ENCODE measurements at places on chromosomes 2 and 18.

DNA sequence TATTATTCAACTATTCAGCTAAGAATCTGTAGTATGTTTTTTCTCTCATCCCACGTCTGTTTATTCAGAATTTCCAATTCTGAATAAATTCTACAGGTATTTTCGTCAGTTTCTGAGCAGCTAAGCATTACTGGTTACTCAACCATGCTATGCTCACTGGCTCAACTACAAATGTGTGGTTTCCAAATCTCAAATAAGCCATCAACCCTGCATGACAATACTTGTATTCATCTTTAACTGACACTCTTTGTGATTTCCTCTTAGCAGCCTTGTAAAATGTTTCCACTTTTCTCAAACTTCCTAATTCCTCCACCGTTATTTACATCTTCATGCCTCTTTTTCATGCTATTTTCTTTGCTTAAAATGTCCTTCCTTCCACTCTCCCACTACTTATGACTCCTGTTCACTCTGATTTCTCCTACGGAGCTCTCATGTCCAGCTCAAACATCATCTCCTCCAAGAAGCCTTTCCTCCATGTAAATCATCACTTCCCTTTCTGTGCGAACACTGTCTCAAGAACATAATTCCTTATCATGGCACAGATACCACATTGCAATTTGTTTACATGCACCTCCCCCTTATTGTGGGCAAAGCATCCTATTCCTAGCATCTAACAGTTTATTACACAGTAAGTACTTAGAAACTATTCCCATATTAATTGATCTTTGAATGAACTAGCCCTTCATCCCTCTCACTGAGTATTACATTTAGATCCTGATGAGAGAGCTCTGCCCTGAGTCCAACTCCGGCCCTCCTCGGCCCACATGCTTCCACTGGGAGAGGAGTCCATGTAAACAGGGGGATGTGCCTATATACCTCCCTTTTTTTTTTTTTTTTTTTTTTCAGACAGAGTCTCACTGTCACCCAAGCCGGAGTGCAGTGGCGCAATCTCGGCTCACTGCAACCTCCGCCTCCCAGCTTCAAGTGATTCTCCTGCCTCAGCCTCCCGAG lies 10.5 kb downstream of the CCDC88A start:
- no peak for DNase-seq

- DNase-seq: no peak
Observed at GRCh38 chr18:27887287-27887686, 289.6 kb downstream of the CDH2 start.

DNA sequence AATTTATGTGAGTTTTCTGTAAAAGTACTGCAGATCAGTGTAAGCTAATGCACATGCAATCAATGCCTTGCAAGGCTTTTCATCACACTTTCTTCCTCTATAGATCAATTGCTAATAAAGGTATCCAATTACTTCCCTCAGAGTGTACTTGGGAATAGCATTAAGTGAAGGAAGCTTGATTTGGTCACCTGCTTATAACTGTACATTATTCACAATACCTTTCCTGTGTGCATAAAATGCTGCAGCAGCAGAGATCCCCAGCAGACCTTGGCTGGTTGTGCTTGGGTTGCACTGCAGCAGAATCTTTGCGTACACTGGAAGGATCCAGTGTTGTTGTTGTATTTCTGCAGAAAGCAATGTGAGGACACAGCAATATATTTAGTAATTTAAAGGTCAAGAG lies 18.5 kb upstream of the SCN9A start:
- no peak for DNase-seq

DNA sequence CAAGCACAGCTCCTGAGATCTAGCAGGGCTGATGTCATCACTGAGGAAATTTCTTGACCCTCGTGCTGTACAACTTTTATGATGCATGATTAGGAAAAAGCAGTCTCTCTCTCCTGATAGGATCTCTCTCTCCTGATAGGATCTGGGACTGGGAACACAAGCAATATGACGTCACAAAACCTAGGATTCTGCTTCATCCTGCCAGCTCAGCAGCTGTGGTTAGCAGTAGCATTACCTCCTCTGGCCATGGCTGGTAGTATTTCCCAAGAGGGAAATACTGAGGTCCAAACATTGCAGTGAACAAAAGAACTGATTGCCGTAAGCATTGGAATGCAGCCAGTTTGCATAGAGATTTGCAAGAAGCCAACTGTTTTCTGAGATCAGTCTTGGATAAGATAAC lies 521.2 kb upstream of the POU3F3 start:
- DNase-seq: no peak

DNA sequence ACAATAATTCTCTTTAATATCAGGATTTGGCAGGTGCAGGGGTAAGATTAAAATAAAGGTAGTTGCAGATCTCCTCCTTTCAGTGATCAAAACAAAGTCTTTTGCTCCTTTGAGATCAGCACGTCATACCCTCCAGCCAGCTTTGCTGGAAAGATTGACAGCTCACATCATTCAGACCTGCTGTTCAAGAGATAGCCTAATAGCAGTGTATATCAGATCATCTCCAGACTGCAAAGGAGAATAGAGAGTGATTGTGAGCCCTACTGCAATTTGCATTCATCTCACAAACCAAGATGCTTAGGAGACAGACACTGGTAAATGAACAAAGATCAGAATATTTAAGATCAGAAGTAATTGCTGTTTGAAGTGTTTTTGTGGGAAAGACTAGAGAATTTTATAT lies 135.8 kb upstream of the DSEL start:
- DNase-seq: no peak

- no peak for DNase-seq
Observed at GRCh38 chr2:149224543-149224942, 105.8 kb upstream of the LYPD6 start.

GRCh38 chr2:55616551-55617174 lies 759 bp downstream of the PPP4R3B start:
- DNase-seq: peak; percentile 33

GRCh38 chr2:112644155-112644932 lies 1.4 kb upstream of the SLC20A1 start:
- no peak for DNase-seq

DNA sequence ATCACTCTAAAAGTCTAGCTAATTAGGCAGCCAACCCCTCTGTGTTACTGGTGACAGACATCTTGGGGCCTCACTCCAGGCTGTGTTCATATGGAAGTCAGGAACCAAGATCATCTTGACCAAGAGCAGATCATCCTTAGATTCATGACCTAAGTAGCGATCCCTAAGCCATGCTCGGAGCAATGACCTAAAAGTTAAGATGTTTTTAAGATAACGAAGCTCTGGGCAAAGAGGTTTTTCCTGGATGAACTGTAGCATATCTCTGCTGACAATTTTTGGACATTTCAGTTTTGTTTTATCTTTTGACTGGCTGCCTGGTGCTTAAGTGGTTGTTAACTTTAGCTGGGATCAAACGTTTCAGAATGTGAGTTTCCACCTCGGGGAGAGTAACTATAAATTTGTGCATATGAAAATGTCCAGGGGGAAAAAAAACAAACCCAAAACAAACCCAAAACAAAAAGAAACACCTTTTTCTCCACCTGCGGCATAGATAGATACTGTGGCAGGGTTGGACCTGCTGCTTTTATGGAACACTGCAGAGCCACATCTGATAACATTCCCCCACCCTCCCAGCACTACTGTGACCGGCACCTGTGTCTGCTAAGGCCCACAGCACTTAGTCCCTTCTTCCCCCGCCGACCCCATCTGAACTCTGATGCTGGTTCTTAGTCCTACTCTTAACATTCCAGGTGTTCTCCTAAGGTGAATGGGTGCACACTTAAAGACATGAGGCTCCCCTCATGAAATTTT lies 45.5 kb downstream of the EPAS1 start:
- DNase-seq: no peak

- DNase-seq: no peak
Observed at GRCh38 chr2:173599821-173600359, 245.2 kb downstream of the CDCA7 start.

GRCh38 chr18:63265326-63265725 lies 54.2 kb downstream of the BCL2 start:
- DNase-seq: no peak

- DNase-seq: no peak
Observed at GRCh38 chr18:8758466-8758865, 53.1 kb downstream of the MTCL1 start.

DNA sequence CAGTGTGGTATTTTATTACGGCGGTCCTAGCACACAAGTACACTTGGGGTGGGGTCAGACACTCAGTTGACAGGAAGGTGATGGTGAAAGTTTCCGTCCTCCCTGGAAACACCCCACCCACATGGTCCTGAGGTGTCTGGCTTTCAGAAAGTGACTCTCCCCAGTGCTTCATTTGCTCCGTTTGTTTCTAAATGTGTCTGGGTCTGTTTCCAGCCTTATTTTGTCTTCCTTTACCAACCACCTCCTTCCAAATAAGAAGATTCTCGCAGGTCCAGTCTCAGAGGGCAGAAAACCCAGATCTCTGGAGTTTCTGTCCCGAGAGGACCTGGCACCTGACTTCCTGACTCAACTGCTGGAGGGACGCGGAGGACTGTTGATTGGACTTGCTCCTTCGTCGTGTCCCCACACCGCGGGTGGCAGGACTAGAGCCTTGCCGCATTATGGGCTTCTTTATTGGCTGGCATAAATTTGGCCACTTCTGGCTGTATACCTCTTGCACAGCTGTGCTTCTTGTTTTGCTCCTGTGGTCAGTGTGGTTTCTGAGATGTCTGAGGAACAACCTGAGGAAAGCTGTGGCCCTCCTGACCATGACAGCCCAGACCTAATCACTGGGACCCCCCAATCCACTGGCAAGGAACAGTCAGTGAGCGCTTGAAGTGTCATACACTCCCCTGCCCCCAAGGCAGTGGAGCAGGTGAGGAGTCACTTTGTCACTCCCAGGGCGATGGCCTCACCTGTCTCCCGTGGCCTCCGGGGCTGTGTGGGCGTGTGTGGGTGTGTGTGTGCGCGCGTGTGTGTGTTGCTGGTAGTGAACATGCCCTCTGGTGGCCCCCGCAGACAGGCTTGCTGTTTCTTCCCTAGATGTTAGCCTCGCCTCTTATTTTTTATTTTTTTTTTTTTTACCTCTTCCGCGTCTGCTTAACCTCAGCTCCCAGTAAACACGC lies 45.6 kb downstream of the MEX3C start:
- DNase-seq: peak; percentile 79

DNA sequence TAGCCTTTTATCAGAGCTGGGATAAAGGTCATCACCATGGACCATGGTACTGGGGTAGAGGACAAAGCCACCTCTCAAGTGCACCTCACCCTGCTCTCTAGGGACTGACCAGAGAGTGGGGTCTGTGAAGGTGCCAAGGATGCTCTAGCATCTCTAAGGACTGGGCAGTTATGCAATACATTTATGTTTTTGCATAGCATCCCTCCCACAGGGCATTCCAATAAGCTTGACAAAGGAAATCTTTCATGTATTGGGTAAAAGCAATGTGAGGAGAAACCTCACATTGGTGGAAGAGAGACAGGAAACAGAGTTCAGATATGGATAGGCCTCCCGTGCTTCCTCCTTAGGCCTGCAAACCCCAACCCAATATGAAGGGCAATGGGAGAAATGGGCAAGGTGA lies 31.6 kb downstream of the STK39 start:
- no peak for DNase-seq

- no peak for DNase-seq
Observed at GRCh38 chr18:26965206-26965605, 99.7 kb upstream of the AQP4 start.

- DNase-seq: no peak
Observed at GRCh38 chr2:118830118-118830517, 17.3 kb downstream of the EN1 start.

DNA sequence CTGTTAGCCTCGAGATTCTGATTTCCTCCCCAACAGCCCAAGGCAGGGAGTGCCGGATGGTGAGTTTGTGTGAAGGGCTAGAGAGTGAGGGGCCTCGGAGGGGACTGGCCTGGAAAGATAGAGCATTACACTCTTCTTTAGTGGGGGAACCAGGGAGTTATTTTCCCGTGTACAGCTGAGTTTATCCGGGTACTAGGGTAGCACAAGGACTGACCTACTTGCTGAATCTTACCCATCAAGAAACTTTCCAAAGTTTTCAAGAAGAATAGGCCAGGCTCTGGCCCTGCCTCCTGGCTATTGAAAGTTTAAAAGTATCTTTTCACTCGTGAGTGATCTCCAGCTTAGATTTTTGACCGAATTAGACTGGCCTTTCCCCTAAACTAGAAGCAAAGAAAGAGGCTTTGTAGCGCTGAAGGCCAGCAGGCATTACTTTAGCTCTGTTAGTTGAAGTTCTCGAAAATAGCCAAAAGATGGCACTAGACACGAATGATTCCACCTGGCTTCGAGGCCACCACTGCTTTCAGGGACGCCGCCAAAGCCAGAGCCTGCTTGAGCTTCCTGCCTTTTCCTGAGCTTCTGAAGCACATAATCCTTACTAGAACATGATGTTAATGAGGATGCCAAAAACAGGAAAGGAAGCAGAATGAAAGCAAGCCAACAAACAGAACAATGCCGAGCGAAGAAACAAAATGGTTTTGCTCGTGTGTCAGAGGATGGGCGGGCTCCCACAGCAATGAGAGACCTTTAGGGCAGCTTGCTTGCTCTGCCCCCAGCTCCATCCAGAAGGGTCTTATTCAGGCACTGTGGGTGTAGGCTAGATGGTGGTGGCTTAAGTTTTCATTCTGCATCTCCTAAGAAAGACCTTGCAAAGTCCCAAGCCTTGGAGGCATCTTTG lies 55.8 kb downstream of the TSN start:
- no peak for DNase-seq

DNA sequence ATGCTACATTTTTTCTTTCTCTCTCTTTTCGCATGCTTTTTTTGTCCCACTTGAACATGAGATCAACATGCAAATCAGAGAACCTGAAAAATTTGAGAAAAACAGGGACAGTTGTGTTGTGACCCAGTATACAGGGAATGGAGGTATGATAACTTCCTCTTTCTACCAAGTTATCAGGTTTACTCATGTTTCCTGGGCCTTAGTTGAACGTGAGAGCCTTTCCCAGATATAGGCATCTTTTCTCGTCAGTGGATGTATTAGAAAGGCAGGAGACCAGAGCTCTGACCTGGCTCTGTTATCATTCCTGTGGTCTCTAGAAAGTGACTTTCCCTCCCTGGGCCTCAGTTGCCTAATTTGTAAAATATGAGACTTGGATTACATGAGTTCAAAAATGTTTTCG lies 30.1 kb upstream of the FAM117B start:
- DNase-seq: no peak

DNA sequence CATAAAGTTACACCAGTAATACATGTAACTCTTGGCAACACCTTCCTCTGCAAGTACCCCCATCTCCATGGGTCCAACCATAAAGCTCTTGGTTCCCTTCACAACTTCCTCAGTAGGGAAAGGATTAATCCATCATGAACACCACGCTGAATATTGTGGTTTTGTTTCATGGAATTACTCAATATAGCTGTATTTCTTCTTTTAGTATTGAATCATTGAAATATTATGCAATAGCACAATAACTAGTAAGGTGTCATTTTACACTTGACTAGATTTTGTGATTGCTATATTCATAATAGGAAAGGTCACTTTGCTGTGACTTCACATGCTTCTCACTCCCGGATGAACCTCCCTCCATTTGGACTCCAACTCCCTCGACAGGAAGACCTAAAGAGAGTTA lies 29.7 kb upstream of the PID1 start:
- no peak for DNase-seq
